Left cardiac atrium (tissue), 4 donors: ENCODE measurements at places on chromosomes 5 and 9. TPM values are rescaled to one million over a fixed set of nuclear protein-coding genes. Genes with fewer than 3 reads are reported as not detected.

The RPS14 gene
- 1,239 TPM for total RNA-seq

The CAVIN4 gene
- total RNA-seq, result 18.6 TPM

The KIF27 gene
- 4.8 TPM for total RNA-seq

The SURF4 gene
- total RNA-seq, result 95.4 TPM

The IRX1 gene
- not detected for total RNA-seq

The IFNE gene
- not detected for total RNA-seq

The LVRN gene
- 3.9 TPM for total RNA-seq

The TNFSF8 gene
- 0.91 TPM for total RNA-seq

The SPATA31D4 gene
- total RNA-seq, result not detected

The ROR2 gene
- 18.0 TPM for total RNA-seq

The FREM1 gene
- total RNA-seq, result 1.8 TPM

The FBXW11 gene
- total RNA-seq, result 55.4 TPM

The ODF2 gene
- 19.1 TPM for total RNA-seq

The GPR150 gene
- total RNA-seq, result not detected

The GRM6 gene
- total RNA-seq, result not detected

The SLC6A3 gene
- total RNA-seq, result 0.06 TPM

The PTGS1 gene
- total RNA-seq, result 6.0 TPM

The ARL15 gene
- total RNA-seq, result 22.7 TPM

The FEM1C gene
- total RNA-seq, result 23.2 TPM

The EIF4E1B gene
- total RNA-seq, result not detected

The SV2C gene
- total RNA-seq, result not detected

The TMEM174 gene
- total RNA-seq, result not detected

The C5orf58 gene
- not detected for total RNA-seq

The POU5F2 gene
- 0.35 TPM for total RNA-seq

The EGR1 gene
- 71.9 TPM for total RNA-seq

The SEMA5A gene
- total RNA-seq, result 16.2 TPM

The MAPKAP1 gene
- 98.4 TPM for total RNA-seq

The SLC6A18 gene
- total RNA-seq, result not detected

The CDC25C gene
- 0.21 TPM for total RNA-seq

The TMC1 gene
- total RNA-seq, result 0.27 TPM

The OTP gene
- total RNA-seq, result not detected
